ENCODE measurements at places on chromosomes 6 and 20.

DNA sequence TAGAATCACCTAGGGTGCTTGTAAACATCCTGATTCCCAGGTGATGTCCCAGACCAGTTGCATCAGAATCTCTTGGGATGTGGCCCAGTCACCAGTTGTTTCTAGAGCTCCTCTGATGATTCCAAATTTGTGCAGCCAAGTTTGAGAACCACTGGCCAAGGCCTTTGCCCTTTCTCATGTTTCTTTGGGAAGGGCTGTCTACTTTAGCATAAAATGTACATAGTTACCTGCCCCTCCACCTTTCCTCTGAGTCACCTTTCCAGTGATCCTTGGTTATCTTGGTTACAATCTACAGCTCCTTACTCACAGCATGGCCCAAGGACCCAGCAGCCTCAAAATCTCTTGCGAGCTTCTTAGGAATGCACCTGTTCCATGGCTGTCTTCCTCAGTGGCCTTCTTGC, 266.4 kb upstream of the PRND start:
- DNase-seq = no peak

- peak; percentile 69 for DNase-seq
Measured at GRCh38 chr6:43454696-43455530, 435 bp downstream of the DLK2 start.

- DNase-seq = no peak
Measured at GRCh38 chr20:19758501-19759331, 658 bp downstream of the RIN2 start.

DNA sequence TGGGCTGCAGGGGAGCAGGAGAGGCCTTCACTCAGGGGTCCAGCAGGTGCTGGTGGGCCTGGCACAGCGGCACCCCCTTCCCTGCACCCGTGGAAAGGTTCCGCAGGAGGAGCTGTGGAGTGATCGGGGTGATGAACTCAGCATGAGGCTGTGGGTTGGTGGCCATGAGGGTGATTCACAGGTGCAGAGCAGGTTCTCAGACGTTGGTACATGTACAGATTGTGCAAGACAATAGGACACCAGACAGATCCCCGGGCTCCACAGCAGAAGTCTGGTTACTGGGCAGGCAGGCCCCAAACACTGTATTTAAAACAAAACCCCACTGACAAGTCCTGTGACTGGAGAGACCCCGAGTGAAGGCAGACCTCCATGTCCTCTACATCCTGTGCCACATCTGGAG, 151.6 kb upstream of the CDH4 start:
- no peak for DNase-seq

- no peak for DNase-seq
Measured at GRCh38 chr20:33810259-33810658, 889 bp upstream of the CHMP4B start.

- no peak for DNase-seq
Measured at GRCh38 chr6:52104979-52105378, 17.6 kb upstream of the PKHD1 start.

- no peak for DNase-seq
Measured at GRCh38 chr6:147715035-147715434, 206.5 kb downstream of the SAMD5 start.

GRCh38 chr20:61881416-61881815, 184.3 kb downstream of the TAF4 start:
- DNase-seq = no peak

DNA sequence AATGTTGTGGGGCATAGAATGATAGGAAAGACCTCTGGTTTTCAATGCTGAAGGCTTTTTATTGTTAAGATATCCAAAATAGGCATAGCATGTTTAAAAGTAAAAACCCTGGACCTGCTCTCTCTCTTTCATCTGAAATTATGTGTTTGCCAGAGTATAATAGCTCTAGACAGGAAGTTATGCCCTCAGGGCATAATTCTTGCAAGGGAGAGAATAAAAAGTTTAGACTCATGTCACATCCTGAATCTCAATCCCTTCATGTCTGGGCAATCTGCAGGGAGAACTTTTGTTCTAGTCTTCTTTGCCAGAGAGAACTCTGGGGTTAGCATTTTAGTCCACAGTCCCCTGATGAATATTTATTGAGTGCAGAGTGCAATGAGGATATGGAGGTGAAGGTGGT, 297.3 kb upstream of the FLRT3 start:
- no peak for DNase-seq
